ENCODE measurements at places on chromosomes 16 and 17.
A peak's percentile ranks its signal among the peaks of the same experiment; 100 is the strongest.

GRCh38 chr17:31452101-31452500, 60.6 kb downstream of the RAB11FIP4 start:
- no peaks in the 10 kb centered on the region for H3K36me3 ChIP-seq
- H3K27ac ChIP-seq, result no peak overlapping the region
- DNase-seq, result no peak
- peaks cover 7% of the 10 kb centered on the region for H3K4me1 ChIP-seq
- no peak overlapping the region for H3K4me3 ChIP-seq

DNA sequence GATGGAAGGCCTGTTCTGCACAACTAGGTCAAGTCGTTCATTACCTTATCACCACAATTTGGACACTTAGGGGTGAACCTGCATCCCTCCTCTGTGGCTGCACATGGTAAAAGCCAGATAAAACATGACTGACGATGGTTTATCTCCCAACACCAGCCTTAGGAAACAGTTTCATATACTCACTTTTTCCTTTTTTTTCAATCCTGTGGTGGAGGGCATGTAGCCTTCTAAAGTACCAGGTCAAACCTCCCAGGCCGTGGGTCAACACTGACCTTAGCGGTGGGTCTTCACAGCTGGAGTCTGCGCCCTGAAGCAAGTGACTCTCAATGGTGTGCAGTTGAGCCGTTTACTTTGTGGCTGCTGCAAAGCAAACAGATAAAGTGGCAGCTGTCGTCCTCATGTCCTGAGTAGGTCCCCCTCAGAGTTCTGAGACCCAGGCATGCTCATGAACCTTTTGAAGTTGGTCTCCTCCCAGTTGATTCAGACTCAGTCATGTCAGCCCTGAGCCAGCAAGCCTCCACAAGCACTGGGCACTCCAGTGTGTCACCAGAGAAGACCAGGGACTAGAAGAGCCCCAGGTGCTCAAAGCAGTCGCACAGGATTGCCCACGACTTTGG, 5.9 kb downstream of the FAHD1 start:
- H3K36me3 ChIP-seq, result peaks cover 4% of the 10 kb centered on the region
- H3K4me3 ChIP-seq, result no peak overlapping the region
- H3K27me3 ChIP-seq, result no peaks in the 10 kb centered on the region
- H3K4me1 ChIP-seq, result peaks cover 21% of the 10 kb centered on the region
- H3K27ac ChIP-seq, result peak overlapping the region; percentile 34

DNA sequence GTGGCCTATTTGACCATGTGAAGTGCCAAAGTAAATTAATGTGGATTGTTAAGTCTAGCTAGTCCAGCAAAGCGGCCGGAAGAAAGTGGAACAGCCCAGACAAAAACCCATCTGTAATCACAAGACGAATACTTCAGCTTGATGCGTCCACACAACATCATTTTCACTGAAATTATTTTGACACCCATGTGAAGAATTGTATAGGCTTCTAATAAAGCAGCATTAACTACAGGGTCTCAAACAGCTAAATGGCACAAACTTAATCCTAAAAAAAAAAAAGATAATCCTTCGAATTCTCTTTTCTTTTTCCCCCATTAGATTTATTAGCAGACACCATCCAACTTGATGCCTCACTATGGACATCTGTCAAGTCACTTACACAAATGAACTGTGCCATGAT, 73.8 kb downstream of the TOX3 start:
- H3K4me1 ChIP-seq, result peaks cover 15% of the 10 kb centered on the region
- H3K36me3 ChIP-seq, result peaks cover 4% of the 10 kb centered on the region
- peaks cover 58% of the 10 kb centered on the region for H3K27me3 ChIP-seq
- H3K27ac ChIP-seq, result no peak overlapping the region
- DNase-seq, result no peak
- H3K4me3 ChIP-seq, result no peak overlapping the region

- H3K27ac ChIP-seq, result peak overlapping the region; percentile 1
- no peaks in the 10 kb centered on the region for H3K27me3 ChIP-seq
- no peak for DNase-seq
These were observed 18.1 kb downstream of the ATMIN start for GRCh38 chr16:81053761-81054160.

DNA sequence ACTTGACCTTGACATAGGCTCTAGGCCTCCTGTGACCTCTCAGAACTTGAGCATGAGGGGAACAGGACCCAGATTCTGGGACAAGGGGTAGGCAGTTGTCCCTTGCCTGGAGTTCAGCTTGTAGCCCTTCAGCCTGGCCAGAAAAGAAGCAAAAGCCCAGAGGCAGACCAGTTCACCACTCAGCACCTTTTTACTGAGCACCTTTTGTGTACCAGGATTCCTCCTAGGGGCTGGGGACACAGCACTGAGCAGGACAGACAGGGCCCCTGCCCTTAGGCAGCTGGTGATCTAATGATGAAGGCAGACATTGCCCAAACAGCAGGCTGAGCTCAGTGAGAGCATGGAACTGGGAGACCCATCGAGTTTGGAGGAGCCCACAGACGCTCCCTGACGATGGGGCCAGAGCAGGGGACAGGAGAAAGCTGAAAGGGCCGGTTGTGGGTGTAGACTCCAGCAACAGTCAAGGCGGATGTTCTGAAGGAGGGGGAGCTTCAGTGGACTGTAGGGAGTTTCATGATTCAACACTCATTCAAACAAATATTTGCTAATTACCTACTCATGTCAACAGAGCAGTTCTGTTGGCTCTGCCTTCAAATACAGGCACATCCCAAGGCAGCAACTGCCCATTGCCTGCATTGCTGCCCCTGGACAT, 32.0 kb downstream of the SBK1 start:
- no peaks in the 10 kb centered on the region for H3K27me3 ChIP-seq
- no peak overlapping the region for H3K27ac ChIP-seq
- H3K4me1 ChIP-seq, result no peaks in the 10 kb centered on the region
- peaks cover 4% of the 10 kb centered on the region for H3K36me3 ChIP-seq
- DNase-seq, result no peak

DNA sequence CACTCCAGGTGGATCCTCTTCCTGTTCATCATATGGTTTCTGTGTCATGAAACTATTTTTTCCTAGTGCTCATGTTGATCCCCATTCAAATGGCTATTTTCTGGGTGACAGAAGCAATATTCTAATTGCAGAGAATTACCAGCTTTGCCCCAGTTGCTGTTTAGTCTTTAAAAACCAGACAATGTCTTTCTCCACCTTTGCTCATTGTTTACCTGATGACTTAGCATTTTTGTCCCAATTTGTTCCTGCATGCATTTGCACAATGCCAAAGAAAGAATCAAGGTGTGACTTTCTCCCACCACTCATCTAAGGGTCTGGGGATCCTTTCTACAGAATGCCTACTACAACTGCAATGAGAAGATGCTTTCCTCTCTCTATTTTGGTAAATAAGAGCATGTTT, 439.9 kb upstream of the MAF start:
- DNase-seq, result no peak
- H3K4me1 ChIP-seq, result no peaks in the 10 kb centered on the region
- H3K27ac ChIP-seq, result no peak overlapping the region
- no peaks in the 10 kb centered on the region for H3K36me3 ChIP-seq

GRCh38 chr16:73006026-73006425, 41.9 kb downstream of the ZFHX3 start:
- H3K27me3 ChIP-seq, result no peaks in the 10 kb centered on the region
- H3K4me1 ChIP-seq, result peaks cover 26% of the 10 kb centered on the region
- H3K4me3 ChIP-seq, result no peak overlapping the region
- DNase-seq, result no peak
- no peak overlapping the region for H3K27ac ChIP-seq

GRCh38 chr16:1551166-1551565, 17.7 kb downstream of the TMEM204 start:
- no peak for DNase-seq
- H3K36me3 ChIP-seq, result peaks cover 23% of the 10 kb centered on the region
- no peak overlapping the region for H3K27ac ChIP-seq
- H3K4me1 ChIP-seq, result no peaks in the 10 kb centered on the region
- no peak overlapping the region for H3K4me3 ChIP-seq

GRCh38 chr17:6471531-6472465, 27.5 kb downstream of the PIMREG start:
- H3K36me3 ChIP-seq, result peaks cover 3% of the 10 kb centered on the region
- no peak for DNase-seq
- H3K27me3 ChIP-seq, result peaks cover 14% of the 10 kb centered on the region
- H3K4me3 ChIP-seq, result no peak overlapping the region

- no peak for DNase-seq
- peaks cover 25% of the 10 kb centered on the region for H3K4me1 ChIP-seq
- no peaks in the 10 kb centered on the region for H3K36me3 ChIP-seq
- no peak overlapping the region for H3K27ac ChIP-seq
- no peaks in the 10 kb centered on the region for H3K27me3 ChIP-seq
- no peak overlapping the region for H3K4me3 ChIP-seq
These were observed 560.3 kb downstream of the WWOX start for GRCh38 chr16:78659668-78660217.

GRCh38 chr17:9266031-9266680, 244.8 kb downstream of the NTN1 start:
- no peak overlapping the region for H3K27ac ChIP-seq
- DNase-seq, result no peak

DNA sequence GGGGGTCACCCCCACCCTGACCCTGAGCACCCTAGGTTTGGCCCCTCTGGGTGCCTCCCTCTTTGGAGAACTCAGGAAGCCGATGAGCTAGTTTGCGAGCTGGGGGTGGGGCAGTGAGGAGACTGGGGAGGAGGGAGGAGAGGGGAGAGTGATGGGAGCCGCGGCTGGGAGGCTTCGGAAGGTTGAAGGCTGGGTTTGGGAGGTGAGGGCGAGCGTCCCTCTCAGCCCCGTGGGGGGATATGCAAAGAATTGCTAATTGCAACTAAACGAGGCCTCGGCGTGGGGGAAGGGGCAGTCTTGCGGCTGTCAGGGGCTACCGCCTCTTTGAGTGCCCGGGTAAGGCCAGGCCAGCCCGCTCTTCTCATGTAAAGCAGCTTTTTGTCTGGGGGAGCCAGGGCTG, 17.6 kb upstream of the FZD2 start:
- no peaks in the 10 kb centered on the region for H3K27me3 ChIP-seq
- no peak overlapping the region for H3K4me3 ChIP-seq
- no peak for DNase-seq
- H3K27ac ChIP-seq, result peak overlapping the region; percentile 64

DNA sequence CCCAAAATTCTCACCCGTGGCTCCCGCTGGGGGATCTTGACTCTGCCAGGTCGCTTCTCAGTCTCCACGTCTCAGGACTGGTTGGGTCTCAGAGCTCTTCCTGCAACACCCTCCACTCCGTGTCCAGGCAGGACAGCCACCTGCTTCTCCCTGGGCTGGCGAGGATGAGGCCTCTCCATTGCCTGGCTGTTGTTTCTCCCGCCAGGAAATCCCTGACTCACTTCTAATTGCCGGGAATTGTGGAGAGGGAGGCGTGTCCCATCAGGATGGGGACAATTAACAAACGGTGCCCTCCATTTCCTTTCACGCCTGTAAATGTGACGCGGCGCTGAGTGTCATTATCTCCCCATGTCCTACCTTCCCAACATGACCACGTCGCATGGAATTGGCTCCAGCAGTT, 204.5 kb downstream of the RBFOX3 start:
- peaks cover 2% of the 10 kb centered on the region for H3K4me1 ChIP-seq
- peaks cover 75% of the 10 kb centered on the region for H3K27me3 ChIP-seq
- H3K27ac ChIP-seq, result no peak overlapping the region
- DNase-seq, result no peak
- no peaks in the 10 kb centered on the region for H3K36me3 ChIP-seq

- DNase-seq, result no peak
- H3K4me3 ChIP-seq, result no peak overlapping the region
- H3K27me3 ChIP-seq, result peaks cover 16% of the 10 kb centered on the region
- H3K4me1 ChIP-seq, result no peaks in the 10 kb centered on the region
- H3K36me3 ChIP-seq, result no peaks in the 10 kb centered on the region
These were observed 152.9 kb upstream of the C16orf82 start for GRCh38 chr16:26913851-26914250.

DNA sequence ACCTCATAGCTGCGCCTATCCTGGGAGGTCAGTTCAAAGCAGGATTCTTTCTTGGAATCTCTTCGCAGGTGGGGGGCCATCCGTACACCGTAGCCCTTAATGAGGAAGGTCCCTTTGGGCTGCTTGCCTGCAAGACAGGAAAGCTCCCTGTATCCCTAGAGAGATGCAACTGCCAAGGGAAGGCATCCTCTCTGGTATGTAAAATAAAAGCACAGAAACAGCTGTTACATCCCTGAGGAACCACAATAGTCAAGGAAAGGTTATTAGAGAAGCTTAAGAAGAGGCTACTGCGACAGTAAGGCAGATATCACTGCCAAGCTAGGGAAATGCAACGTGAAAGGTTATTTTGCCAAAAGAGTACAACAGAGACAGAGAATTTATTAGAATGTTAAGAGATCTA, 77.2 kb downstream of the SNX11 start:
- DNase-seq, result no peak
- H3K27ac ChIP-seq, result no peak overlapping the region
- H3K36me3 ChIP-seq, result no peaks in the 10 kb centered on the region
- H3K27me3 ChIP-seq, result peaks cover 17% of the 10 kb centered on the region

DNA sequence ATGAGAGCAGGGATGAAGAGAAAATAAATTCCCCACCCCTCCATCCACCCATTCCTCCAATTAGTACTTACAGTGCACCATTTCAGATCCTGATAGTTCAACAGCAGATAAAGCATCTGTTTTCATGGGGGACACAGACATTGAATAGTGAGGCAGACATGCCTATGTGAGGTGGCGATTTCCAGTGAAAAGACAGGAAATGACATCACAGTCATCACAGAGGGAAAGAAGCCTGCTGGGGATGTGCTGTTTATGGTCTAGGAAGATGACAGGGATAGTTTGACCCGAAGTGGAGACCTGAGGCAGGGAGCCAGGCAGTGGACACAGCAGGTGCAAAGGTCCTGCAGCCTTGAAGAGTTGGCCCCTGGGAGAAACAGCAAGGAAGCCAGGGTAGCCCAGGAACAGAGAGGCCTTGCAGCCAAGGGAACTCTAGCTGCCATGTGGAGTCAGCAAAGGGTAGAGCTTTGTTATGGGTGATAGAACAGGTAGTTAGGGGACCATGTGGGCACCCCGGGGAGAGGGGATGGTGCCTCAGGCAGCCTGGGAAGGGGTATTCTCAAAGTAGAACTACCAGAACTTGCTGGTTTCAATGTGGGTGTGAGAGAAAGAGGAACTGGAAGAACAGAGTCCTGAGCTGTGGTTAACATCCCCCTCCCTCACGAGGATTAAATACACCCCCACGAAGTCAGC, 256.6 kb downstream of the CPPED1 start:
- no peaks in the 10 kb centered on the region for H3K27me3 ChIP-seq
- no peak overlapping the region for H3K27ac ChIP-seq
- H3K4me3 ChIP-seq, result no peak overlapping the region
- no peak for DNase-seq
- no peaks in the 10 kb centered on the region for H3K36me3 ChIP-seq

DNA sequence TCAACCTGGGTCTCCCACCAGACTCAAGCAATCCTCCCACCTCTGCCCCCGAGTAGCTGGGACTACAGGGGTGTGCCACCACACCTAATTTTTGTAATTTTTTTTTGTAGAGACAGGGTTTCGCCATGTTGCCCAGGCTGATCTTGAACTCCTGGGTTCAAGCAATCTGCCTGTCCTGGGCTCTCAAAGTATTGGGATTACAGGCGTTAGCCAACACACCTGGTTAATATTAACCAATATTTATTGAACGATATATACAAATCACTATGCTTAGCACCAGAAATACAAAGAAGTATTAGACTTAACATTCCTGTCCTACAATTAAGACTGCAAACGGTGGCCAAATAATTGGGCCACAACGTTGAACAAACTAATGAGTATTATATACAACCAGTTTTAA, 4.2 kb downstream of the MBTD1 start:
- H3K27me3 ChIP-seq, result no peaks in the 10 kb centered on the region
- peaks cover 31% of the 10 kb centered on the region for H3K36me3 ChIP-seq
- no peak overlapping the region for H3K4me3 ChIP-seq
- H3K4me1 ChIP-seq, result peaks cover 28% of the 10 kb centered on the region
- no peak overlapping the region for H3K27ac ChIP-seq
